ENCODE measurements at places on chromosomes 7 and 10.

DNA sequence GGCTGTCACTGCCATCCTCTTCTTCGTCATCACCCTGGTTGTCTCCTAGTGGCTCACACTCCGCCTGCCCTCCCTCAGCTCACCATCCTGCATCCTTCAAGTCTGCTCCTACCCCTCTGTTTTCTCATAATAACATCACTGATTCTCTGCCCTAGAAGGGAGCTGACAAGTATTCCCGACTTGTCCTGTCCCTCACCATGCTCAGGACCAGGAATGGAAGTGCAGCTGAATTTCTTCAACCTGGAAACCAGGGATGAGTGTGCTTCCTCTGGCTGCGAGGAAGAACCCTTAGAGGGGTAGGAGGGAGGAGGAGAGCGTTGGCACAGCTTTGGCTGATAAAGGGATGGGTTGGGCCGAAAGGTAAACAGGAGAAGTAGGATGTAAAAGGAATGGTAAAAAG is 174.8 kb upstream of the GPR26 start:
- DNase-seq: no peak

- peak; percentile 17 for DNase-seq
Observed at GRCh38 chr10:48804740-48805182, 120.1 kb downstream of the WDFY4 start.

GRCh38 chr7:2539031-2539911 is 16.1 kb downstream of the BRAT1 start:
- peak; percentile 1 for DNase-seq

DNA sequence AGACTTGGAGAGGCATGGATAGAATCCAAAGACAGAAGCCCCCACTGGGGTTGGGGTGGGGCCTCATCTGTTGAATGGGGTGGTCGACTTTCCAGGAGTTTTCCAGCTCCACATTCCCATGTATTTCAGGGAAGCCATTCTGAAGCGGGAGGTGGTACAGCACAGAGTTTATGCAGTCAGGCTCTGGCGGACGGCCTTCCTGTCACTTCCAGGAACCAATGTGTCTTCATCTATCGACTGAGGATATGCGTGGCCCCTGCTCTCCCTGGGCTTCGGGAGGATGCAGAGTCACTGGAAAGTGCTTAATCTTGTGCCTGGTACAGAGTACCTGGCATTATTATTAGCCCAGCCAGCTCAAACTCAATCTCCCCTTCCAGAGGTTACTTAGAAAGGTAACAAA is 26.3 kb downstream of the DOCK1 start:
- DNase-seq: no peak

DNA sequence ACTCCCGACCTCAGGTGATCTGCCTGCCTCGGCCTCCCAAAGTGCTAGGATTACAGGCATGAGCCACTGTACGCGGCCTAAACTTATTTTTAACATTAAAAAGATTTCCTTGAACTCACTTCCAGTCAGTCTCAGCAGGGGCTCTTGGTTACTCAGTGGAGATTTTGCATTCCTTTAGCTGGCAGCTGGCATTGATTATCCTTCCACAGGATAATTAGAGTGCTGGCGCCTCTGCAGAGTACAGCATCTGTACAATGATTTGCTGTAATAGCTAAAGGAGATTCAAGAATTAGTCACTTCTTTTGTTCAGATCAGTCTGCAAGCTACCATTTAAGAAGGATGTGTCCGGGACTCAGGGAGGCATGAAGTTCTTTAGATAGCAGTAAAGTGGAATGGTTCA is 125.0 kb upstream of the NPY start:
- DNase-seq: no peak

- no peak for DNase-seq
Observed at GRCh38 chr7:31133497-31133896, 81.4 kb downstream of the ADCYAP1R1 start.

DNA sequence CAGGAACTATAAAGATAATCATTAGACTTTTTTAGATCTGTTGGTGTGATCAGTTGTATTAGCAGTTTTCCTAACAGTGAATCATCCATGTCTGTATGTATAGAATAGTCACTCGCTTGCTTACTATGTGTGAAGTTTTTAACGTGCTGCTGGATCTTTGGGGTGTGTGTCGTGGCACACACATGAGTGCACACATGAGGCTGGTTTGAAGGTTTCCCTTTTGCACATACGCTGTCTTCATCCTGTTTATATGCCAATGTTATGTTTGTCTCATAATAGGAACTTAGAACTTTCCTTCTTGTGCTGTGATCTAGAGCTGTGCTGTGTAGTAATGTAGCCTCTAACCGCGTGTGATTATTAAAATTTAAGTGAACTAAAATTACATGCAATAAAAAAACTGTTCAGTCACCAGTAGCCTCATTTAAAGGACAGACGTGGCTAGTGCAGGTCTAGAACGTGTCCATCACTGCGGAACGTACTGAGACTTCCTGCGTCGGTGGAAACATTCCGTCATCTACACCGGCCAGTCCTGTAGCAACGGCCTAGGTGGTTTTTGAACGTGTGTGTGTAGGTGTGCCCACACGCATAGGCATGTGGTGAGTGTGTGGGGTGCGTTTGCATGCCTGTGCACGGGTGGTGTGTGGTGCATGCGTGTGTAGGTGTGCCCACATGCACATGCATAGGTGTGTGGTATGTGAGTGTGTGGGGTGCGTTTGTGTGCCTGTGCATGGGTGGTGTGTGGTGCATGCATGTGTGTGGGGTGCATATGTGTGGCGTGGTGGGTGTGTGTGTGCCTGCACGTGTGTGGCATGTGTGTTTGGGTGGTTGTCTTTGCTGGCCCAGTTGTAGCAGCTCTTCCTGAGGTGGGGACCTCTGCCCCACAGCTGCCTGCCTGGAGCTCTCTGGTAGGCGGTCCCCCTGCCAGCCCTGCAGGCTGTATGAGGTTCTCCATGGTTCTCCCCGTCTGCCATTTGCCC is 56.6 kb downstream of the INPP5A start:
- no peak for DNase-seq

- no peak for DNase-seq
Observed at GRCh38 chr10:113457408-113457807, 95.4 kb upstream of the HABP2 start.

GRCh38 chr7:38154278-38154677 is 23.8 kb upstream of the STARD3NL start:
- DNase-seq: no peak

DNA sequence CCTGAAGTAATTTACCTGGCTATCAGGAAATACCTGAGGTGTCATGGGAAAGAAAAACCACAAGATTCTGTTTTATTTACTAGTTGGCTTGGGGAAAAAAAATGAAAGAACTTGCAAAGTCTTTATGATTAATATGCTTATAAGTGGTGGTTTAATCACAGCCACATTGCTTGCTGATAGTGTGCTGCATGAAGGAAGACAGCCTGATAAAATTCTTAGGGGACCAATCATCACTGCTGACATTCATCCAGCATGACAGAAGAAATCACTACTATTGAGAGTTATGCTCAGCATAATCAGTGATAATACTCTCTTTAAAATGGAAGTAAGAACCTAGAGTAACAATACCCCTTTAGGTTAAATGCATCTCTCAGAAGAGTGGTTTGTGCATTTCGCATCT is 150.2 kb upstream of the LRRN3 start:
- no peak for DNase-seq

DNA sequence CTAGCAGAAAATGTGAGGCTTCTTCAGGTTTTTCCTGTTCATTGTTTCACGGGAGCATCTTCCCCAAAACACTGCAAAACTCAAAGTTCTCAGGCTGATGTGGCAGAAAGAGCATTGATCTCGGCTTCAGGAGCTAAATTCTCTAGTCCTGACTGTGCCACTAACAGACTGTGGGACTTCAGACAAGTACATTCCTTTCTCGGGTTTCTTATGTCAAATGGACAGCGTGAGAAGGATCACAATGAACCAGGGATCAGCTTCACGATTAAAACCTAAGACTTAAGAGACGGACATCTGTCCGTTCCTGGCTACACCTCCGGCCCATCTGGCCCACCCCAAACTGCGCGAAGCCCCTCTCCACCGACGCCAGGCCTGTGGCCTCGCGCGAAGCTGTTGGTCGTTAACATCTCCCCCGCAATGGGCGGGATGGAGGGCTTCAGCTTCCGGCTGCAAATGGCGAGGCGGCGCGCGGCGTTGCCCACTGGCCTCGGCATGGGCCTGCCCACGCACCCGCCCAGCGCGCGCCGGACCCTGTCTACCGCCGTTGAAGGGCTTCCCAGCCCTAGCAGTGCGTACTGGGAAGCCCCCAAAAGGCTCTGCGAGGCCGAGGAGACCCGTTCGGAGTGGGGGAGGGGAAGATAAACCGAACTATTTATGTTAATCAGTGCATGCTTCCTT is 549 bp upstream of the DDX50 start:
- DNase-seq: no peak

DNA sequence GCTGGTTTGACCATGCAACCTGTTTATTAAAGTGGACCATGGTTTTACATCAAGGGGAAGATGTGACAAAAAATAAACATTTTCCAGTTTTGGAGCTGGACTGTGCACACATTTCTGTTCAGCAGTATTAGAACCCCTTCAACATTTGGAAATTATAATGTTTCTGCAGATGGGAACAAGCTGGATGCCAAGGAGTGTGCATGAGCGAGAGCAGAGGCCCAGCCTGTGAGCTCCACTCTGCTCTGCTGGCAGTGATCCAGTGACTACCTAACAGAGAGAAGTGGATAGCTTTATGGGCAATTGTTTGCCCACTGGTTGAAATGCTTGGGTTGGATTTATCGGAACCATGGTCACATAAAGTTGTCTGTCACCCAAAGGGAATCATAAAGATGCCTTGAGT is 456.7 kb downstream of the NRG3 start:
- DNase-seq: no peak

GRCh38 chr7:150502519-150502918 is 12.2 kb upstream of the GIMAP7 start:
- peak; percentile 86 for DNase-seq

GRCh38 chr7:50619684-50620083 is 54.5 kb upstream of the DDC start:
- no peak for DNase-seq

All from CD4-positive, alpha-beta T cell treated with Interferon alpha-2 for 1 hour (primary cell).